ENCODE measurements at places on chromosomes 11 and 22. TPM values are rescaled to one million over a fixed set of nuclear protein-coding genes. Genes with fewer than 3 reads are reported as not detected.

GRCh38 chr11:7272373-7272772 is 20.7 kb downstream of the SYT9 start:
- no peak for DNase-seq

DNA sequence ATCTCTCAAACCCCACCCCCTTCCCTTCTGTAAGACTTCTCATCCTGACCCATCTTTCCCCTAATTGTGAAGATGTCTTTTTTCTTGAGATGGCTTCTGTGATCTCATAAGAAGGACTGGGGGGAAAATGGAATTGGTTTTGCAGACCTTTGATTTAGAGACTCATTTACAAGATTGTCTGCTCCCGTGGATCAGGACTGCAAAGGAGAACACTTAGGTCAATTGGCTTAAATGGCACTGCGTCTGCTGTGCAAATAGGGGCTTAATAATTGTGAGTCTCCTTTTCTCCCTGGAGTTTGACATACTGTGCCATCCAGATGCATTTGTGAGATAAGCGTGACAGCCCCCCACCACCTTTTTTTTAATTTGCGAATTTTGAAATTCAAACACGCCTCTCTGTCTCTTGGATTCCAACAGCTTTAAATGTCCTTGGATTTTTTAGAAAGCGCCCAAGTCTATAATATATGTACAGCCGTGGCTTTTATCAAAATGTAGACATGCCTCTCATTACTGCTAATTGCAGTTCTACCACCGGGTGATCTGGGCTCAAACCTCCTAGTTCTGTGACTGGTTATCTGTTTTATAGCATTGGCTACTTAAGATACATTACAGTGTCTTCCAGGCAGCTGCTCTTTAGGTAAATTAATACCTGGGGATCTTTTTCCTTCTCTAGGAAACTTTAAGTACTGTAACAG is 150.0 kb downstream of the DBX1 start:
- DNase-seq, result no peak

- DNase-seq, result no peak
These were observed 169.1 kb downstream of the CADM1 start for GRCh38 chr11:115334932-115335788.

- no peak for DNase-seq
These were observed 22.3 kb upstream of the SLC36A4 start for GRCh38 chr11:93220078-93220477.

DNA sequence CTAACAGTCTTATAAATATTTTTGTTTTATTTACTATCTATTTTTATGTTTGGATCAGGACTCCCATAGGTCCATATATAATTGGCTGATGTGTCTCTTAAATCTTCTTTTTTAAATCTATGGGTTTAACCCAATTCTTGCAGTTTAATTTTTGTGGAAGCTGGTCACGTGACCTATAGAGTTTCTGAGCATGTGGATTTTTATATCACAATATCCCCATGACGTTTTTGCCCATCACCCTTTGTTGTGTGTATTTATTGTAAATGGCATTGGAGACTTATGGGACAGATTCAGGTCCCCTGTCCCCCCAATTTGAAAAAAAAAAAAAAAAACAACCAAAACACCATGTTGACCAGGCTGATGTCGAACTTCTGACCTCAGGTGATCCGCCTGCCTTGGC is 78.8 kb upstream of the PRODH start:
- no peak for DNase-seq

- peak; percentile 83 for DNase-seq
These were observed 847 bp downstream of the ME3 start for GRCh38 chr11:86671531-86672006.

GRCh38 chr11:73087730-73088129 is 54.4 kb downstream of the FCHSD2 start:
- no peak for DNase-seq

- DNase-seq, result no peak
These were observed 4.3 kb downstream of the CYB561A3 start for GRCh38 chr11:61357233-61357893.

DNA sequence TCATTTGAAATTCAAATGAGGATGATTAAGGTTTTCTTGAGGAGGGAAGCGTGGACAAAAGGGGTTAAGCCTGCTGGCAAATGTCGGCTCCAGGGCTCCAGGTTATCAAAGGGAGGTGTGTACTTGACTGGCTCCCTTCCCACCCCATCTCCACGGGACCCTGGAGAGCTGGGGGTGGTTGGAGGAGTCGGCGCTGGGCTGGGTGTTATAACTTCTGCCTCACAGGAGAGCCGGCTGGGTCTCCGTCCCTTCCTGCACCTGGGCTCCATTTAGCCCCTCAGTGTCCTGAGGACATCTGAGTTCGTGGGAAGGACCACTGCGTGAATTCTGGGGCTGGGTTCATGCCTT is 15.6 kb downstream of the POU2F3 start:
- DNase-seq, result no peak

GRCh38 chr22:38835888-38836301 is 7.9 kb downstream of the NPTXR start:
- no peak for DNase-seq

DNA sequence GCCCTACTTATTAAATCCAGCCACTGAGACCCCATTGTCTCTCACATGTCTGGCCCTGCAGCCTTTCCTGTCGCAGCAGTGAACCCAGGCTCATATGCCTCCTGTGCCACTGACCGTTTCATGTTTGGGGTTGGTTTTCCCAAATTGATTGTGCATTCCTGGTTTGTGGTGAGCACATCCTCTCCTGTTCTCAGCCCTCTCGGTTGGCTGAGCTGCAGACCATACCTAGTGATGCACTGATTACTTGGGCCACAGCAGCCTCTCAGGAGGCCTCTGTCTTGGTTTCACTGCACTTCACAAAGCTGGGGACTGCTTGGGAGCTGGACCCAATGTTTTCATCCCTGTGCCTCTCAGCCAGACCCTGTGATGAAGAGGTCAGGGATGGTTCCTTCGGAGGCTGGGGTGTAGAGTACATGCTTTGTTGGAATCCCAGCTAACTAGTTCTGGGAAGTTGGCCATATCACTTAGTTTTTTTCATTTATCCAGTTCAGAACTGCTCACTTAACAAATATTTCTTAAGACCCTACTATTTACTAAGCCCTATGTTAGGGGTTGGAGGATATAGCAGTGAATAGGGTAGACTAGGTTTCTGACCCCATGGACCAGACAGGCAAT is 30.9 kb downstream of the PARVA start:
- no peak for DNase-seq

GRCh38 chr22:22750335-22751042 is 106.1 kb downstream of the GGTLC2 start:
- DNase-seq, result no peak

- DNase-seq, result no peak
These were observed 566.5 kb upstream of the B3GAT1 start for GRCh38 chr11:134978388-134979088.

DNA sequence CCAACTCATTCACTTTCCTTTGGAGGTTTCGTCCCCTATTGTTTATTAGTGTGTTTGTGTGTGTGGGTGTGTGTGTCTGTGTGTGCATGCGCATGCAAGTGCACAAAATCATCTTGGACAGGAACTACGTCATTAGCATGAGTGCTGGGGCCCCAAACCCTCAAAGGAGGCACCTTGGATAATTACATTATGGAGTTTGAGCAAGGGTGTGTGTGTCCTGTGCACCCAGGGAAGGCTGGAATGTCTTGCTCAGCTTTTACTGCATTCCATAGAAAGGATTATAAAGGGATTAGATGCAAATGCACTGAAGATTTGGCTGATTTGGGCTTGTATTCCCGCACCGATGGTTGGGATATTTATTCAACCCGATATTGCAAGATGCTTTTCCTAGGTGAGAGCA is 203.4 kb upstream of the NAV2 start:
- no peak for DNase-seq

GRCh38 chr11:86481399-86481798 is 106.7 kb downstream of the CCDC81 start:
- no peak for DNase-seq

- DNase-seq, result no peak
These were observed 96.8 kb downstream of the BDNF start for GRCh38 chr11:27603376-27603990.

GRCh38 chr22:30224161-30224857 is 22.2 kb downstream of the LIF start:
- DNase-seq, result no peak

- DNase-seq, result no peak
These were observed 18.2 kb downstream of the ADM start for GRCh38 chr11:10322830-10323792.

GRCh38 chr11:58046231-58046630 is 15.5 kb downstream of the OR6Q1 start:
- DNase-seq, result no peak

DNA sequence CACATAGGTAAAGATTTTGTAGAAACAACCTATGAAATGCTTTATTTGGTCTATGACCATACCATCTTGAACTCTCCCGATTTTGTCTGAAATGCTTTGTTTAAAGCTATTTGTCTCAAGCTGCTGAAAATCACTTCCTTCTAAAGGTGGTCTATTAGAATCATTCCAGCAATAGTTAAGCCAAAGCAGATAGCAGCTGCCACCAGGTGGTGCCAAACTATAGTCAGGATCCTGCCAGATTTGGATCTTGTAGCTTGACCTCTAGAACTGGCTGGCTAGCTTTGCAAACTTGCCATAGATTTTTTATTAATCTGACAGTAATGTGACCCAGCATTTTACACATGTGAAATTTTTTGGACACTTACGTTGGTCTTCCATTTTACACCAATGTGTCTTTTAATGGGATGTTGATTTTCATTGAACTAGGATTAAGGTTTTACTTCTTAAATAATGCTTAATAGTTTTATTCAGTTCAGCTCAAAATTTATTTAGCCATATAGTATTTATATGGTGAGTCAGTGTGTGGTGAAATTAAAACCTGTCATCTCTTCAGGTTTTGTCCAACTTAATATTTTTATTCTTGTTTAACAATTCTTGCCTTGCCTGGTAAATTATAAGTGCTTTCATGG is 19.7 kb downstream of the CTR9 start:
- DNase-seq, result no peak

- no peak for DNase-seq
These were observed 296.1 kb downstream of the RAB38 start for GRCh38 chr11:87879118-87879517.

DNA sequence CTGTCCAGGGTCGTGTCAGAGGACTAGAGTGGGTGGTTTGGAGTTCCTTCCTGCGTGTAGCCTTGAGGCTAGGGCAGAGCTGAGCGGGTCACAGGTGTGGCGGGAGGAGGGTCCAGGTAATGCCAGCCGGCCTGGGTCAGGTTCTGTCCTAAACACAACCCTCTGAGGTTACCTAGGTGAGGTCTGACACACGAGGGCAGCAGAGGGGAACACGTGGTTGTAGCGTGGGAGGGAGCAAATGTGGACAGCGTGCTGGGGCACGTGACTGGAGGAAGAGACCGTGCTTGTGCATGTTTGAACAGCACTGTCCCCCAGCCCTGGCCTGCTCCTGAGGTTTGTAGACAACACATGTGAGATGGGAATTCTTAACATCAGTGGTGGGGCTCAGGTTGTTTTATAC is 13.1 kb downstream of the MOV10L1 start:
- DNase-seq, result no peak

DNA sequence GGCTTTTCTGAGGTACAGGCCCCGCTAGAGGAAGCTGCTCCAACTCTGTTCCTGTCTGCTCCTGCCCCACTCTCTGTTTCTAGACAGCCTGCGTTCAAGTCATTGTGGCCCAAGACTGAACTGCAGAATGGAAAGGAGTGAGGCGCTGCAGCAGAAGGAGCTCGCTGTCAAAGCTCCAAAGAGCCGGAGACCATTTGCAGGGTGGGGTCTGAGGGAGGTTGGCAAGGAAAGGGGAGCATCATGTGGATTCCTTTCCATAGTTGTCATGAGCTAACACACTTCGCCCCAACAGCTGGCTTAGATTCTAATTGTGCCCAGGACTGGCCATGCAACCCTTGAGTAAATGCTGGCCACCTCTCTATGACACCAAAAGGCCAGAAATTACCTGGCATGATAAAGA is 18.8 kb downstream of the APOL4 start:
- DNase-seq, result no peak

DNA sequence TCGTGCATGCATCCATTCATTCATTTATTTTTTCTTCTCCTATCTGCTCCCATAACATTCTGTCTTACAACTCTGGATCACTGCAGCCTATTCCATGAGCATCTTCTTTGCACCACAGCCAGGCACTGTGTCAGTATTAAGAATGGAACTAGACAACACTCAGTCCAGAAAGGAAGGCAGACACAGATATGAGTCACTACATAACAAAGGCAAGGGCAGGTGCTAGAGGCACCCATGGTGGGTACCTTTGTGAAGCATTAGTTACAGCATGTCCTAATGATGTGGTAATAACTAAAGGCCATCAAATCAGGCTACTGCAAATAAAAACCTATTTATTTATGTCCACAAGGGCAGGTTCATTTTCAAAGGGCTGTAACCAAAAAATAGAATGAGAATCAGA is 28.1 kb downstream of the TENM4 start:
- no peak for DNase-seq

DNA sequence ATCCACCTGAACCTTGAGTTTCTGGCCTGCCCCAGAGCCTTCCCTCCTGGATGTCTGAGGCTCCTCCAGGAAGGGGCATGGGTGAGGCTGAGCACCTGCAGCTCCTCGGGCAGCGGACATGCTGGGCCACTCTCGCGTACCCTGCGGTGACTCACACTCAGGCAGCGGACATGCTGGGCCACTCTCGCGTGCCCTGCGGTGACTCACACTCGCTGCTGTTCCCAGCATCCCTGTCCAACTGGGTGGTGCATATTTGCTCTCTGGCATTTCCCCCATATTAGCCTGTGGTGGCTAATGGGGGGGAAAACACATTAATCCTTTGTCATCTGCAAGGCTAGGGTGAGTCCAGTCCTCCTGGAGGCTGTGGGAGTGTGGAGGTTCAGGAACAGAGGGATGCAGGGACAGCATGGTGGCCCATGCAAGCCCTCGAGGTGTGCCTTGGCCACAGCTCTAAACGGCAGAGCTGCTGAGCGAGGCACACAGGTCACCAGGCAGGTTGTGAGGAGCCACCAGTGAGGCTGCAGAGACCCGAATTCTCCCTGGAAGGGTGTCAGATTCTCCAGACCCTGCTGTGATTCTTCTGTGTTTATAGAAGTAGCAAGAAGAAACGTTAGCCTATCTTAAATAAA is 728.1 kb downstream of the BRD1 start:
- peak; percentile 87 for DNase-seq

Gene LGR4
- polyA plus RNA-seq, result 25.7 TPM

Gene PATE2
- not detected for polyA plus RNA-seq

Gene ZNF280B
- polyA plus RNA-seq, result not detected

Gene STK33
- polyA plus RNA-seq, result 0.10 TPM

Gene OR4C13
- not detected for polyA plus RNA-seq

Gene C11orf97
- polyA plus RNA-seq, result not detected

Gene SLC17A6
- not detected for polyA plus RNA-seq

Gene MPPED2
- 7.1 TPM for polyA plus RNA-seq

Gene C22orf31
- not detected for polyA plus RNA-seq

Gene CEND1
- not detected for polyA plus RNA-seq

Gene UQCC3
- polyA plus RNA-seq, result 5.8 TPM

Gene PGM2L1
- 2.9 TPM for polyA plus RNA-seq
